CD4-positive, alpha-beta T cell treated with Interleukin-15 for 4 hours (primary cell): ENCODE measurements at places on chromosomes 2 and 18.

- no peak for DNase-seq
Measured at GRCh38 chr2:34162231-34162630, 563.1 kb upstream of the FAM98A start.

GRCh38 chr18:70456376-70456775 is 167.5 kb downstream of the SOCS6 start:
- no peak for DNase-seq

GRCh38 chr2:209929369-209929768 is 73.1 kb upstream of the RPE start:
- DNase-seq: no peak

DNA sequence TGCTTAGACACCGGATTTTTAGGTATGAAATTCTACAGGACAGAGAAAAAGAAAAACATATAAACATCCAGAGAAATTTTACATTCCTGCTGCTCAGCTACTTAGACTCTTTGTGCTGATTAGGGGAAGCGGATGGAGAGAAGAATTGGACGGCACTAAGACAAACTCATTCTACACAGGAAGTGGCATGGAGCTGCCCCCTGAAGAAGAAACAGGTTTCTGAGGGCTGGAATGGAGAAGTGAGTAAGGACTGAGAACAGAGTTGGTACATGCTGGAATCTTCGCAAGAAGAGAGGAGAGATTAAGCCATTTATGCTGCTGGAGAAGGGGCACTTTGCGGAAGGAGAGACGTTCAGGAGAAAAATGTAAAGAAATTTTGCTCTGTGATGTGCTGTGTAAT is 253.0 kb upstream of the ERBB4 start:
- DNase-seq: no peak

DNA sequence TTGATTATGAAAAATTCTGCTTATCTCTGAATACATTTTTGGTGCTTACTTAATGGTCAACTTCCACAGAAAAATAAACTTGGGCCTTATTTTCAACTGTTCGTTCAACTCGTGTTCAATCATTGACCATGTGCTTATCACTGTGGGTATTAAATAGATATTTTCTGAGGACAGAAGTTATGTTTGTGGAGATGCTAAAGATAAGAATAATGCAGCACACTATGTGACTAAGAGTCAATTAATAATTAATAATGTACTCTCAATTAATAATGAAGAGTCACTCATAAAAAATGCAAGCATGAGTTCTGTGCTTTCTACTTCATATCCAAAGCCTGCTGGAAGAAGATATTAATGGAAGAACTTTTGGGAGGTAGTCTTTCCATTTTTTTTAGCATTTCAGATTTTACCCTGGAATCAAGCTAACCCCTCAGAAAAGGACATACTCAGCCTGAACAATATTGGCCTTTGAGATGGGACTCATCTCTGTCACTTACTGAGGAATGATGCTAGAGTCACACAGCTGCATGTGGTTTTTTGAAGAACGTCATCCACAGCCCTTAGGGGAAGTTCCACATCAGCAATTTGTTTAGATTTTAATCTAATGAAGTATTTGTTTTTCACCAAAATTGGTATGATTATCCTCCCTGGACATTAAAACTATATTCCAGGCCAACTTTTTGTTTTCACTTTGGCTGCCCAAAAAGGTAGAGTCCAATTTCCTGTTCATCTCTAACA is 191.9 kb upstream of the CRIM1 start:
- DNase-seq: no peak

DNA sequence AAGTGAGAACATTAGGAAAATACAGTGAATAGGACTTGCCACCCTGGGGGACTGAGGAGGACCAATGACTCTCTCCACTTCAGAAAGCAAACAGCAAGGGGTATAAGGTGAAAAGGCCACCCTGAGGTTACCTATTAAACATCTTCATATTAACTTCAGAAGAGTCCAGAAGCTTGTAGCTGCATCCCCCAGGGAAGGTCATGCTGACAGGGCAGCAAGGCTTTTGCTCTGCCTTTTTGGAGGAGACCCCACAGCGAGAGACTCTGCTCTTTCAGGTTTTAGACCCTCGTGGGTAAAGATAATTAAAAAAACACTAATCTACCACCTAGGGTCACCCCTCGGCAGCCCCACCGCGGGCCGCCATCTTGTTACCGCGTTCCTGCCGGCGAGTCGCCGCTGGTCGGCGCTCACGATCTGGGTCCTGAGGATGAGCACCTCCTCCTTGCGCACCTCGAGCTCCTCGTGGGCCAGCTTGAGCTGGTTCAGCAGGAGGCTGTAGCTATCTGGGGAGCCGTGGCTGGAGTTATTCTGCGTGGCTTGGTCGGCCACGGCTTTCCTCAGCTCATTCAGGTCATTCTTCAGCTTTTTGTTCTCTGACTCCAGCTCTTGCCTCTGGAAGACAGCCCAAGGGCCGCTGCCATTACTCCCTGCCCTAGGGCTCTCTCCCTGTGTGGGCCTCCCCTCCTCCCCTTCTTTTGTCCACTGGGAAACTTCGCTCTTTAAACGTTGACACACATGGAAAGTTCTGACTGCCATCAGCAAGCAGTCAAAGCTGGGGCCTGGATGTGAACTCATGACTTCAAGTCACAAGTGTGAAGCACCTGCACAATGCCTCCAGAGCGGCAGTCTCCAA is 50.7 kb upstream of the ACAA2 start:
- DNase-seq: no peak

GRCh38 chr2:54755641-54756326 is 32.3 kb downstream of the EML6 start:
- DNase-seq: no peak

DNA sequence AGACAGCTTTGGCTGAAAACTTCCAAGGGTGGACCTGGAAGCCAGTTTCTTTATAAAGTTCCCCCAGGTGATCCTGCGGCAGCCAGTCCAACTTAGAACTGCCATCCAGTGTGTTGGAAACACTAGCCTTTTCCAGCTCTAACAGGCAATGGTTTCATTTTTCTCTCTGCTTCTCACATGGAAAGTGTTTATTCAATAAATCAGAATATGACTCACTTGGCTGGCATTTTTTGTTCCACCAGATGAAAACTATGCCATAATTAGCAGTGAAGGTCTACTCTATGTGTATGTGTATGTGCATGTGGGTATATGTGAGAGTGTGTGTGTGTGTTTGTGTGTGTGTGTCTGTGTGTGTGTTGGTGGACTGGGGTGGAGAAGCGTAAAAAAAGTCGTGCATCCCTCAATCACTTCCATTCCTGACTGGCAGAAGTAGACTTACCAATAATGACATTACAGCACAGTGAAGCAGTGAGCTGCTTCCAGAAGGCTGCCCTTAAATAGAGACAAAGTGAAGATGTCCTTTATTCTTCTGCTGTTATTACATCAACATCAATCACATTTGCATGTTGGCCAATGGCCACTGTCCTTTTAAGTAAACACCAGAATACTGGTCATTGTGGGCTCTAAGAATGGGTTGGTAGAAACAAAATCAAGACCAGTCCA is 90.9 kb upstream of the SETBP1 start:
- no peak for DNase-seq

DNA sequence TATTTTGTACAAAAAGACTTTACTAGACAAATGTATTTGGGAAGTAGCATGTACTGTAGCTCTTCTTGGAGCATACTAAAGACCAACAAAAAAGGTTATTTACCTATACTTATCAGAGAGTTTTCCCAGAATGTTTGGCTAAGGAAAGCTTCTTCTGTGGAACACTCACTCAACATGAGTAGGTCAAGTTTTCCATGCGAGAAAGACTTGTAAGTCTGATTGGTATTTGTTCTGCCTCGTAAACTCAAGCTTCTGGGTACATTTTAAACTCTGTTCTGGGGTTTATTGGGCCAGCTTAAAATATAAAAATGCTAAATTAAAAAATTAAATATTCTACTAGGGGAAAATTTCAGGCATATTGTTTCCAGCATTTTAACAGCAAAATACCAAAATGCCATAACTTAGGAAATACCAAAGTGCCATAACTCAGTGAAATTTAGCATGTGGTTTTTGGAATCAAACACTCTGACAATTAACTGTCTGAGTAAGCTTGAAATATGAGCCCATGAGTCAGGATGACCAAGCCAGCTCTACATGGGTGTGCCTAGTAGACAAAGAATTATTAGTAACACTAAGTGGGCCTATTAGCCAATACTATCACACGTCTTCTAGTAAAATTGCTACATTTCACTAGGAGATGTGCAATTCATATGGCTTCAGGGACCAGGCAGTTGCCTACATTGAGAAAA is 47.3 kb upstream of the SERPINE2 start:
- DNase-seq: no peak

DNA sequence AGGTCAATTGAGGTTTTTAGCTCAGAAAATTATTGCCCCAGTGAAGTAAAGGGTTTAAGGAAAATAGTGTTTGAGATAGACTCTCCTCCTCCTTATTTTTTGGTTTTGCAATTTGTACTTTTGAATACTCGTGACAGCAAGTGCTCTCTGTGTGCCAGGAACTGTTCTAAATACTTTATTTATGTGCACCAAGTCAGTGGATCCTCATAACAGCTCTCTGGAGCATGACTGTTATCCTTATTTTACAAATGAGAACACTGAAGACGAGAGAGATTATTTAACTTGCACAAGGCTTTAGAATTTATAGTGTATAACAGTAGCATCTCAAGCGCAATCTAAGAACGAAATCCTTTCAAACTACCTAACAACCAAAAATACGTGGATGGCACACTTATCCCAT is 24.7 kb downstream of the BABAM2 start:
- DNase-seq: no peak

DNA sequence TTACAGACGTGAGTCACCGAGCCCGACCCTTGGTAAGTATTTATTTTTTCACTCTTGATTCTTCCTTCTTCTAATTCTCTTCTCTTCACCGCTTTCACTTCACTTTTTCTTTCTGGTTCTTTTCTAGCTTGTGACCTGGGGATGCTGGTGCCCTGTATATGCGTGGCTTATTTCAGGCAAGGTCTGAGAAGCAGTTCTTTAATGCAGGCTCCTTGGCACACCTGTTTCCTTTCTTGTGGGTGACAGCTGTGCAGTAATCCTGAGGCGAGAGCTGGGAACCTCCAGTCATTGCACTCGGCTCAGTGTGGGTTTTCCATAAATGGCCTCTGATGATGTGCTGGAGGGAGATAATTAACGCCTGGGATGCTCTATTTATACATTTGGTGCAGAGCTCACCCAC is 193.8 kb downstream of the TSN start:
- DNase-seq: no peak

DNA sequence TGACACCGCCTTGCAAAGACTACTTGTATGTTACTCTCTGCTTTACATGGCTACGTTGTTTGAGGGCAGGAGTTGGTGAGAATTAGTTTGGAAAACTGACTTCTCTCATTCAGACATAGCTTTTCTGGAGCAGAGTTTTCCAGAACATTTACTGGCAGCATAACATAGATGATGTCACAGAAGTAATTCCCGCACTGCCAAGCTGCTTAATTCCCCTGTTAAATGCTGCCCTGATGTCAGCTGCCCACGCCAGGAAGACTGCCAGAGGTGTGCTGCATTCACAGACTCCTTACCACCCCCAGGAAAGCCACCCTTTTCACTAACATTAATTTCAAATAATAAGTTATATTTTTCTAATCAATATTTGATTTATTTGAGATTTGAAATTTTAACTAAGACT is 24.7 kb upstream of the PTPN2 start:
- no peak for DNase-seq

DNA sequence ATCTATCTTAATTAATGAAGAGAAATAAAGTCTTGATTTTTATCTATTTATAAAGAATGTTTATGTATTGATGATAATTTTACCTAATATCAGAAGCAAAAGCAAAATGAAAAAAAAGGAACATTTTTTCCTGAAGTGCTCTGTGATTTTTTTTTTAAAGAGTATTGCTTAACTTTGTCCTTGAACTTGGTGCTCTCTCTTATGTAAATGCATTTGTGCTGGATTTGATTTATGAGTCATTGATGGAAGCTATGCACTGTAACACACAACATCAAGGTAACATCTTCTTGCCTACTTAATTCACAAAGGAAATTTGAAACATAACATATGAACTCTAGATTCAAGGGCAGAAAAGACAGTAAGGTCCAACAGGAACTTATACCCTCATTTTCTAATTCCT is 312.9 kb upstream of the CDH19 start:
- DNase-seq: no peak

GRCh38 chr2:168032091-168032490 is 215.3 kb downstream of the STK39 start:
- no peak for DNase-seq

GRCh38 chr2:122191331-122191730 is 435.9 kb downstream of the TSN start:
- DNase-seq: no peak

DNA sequence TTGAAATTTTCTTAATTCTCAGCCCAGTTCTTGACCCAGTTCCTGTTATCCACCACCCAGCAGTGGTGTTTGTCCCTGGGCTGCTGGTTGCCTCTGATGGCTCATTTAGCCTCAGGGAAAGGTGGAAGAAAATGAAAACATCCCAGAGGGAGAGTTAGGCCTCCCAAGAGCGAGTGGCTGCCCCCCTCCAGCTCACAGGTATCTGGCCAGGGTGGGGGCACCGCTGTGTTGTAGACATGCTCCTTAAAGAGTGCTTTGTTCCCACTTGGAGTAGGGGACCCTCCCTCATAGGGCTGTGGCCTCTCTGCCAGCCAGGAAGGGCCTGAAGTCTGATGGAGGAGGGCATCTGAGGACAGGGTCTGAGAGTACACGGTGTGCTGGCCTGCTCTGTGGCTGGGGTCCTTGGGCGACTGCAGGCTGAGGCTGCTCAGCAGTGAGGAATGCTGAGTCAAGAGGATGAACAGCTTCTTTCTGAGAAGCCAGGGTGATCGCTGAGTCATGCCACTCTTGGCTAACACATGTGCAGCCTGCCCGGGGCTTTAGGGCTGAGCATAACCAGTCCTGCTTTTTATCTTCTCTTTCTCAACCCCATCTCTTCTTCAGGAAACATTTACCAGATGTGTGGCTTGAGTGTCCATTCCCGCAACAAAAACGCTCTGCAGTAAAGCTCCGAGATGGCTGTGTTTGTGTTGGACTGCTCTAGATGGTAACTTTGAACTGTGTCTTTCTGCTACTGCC is 72.3 kb downstream of the IL1R2 start:
- DNase-seq: no peak

- DNase-seq: no peak
Measured at GRCh38 chr2:9652898-9653479, 22.2 kb upstream of the YWHAQ start.

- DNase-seq: no peak
Measured at GRCh38 chr18:76573325-76574025, 78.4 kb upstream of the ZNF516 start.

DNA sequence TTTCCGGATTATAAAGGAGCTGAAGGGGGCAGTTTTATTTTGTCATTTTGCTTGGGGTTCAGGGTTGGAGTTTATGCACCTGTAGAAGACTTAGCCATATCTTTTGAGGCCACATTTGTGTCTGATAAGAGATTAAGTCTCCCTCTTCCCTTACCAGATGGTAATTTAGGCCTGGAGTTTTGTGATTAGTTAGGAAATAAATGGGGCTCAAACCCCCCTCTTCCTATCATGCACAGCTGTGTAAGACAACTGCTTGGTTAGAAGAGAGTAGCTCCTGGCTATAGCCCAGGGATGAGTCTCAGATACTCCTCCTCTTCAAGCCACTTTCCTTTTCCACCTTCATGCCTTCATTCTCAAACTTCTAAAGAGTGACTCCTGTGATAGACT is 802 bp upstream of the SAP130 start:
- DNase-seq: no peak
